ENCODE measurements at places on chromosomes 7 and 10. TPM values are rescaled to one million over a fixed set of nuclear protein-coding genes. Genes with fewer than 3 reads are reported as not detected.

DNA sequence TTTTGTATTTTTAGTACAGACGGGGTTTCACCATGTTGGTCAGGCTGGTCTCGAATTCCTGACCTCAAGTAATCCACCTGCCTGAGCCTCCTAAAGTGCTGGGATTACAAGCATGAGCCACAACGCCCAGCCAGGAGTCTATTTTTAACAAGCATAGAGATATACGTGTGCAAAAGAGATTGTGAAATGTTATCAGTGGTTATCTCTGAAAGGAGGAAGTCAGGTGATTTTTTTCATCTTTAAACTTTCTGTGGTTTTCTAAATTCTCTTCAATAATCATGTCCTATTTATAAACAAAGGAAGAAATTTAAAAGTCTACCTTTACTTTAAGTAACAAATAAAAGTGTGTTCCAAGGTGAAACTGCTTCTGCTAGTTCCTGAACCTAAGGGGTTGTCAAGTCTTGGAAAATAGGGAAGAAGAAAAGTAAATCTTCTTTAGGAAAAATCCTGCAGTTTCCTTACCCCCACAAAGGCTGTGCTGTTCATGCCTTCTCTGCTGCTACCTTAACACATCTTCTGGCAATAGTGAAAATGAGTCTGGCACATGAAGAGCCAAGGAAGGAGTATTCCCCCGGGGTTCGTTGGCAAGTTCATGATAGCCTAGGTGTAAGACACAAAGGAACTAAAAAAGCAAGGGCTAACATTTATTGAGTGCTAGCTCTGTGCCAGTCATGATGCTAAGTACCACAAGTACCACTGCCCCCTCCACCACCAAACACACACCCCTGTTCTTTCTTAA lies 51.1 kb downstream of the CYP26A1 start:
- H3K36me3 ChIP-seq, result peaks cover 6% of the 10 kb centered on the region
- H3K4me3 ChIP-seq, result no peak overlapping the region
- peaks cover 16% of the 10 kb centered on the region for H3K4me1 ChIP-seq
- peaks cover 2% of the 10 kb centered on the region for H3K27me3 ChIP-seq

The CROT gene
- 12.9 TPM for total RNA-seq

DNA sequence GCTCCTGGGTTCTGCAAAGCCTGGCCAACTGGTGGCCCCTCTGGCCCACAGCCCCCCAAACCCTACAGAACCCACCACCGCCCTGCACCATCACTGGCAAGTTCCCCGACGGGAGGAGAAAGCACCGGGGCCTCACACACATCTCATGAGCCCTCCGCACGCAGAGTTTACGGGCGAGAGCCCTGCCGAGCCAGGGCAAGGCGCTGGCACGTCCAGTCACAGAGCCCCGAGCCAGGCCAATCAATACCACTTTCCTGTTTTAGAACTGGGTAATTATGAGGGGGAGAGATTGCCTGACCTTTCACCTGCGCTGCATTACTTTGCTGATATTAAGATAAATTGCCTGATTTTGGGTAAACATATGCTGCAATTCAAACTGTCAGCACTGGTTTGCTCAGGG lies 113.3 kb downstream of the EBF3 start:
- DNase-seq, result no peak
- no peaks in the 10 kb centered on the region for H3K36me3 ChIP-seq
- H3K27ac ChIP-seq, result no peak overlapping the region

GRCh38 chr7:155974186-155974897 lies 162.1 kb upstream of the SHH start:
- peaks cover 9% of the 10 kb centered on the region for H3K27me3 ChIP-seq
- DNase-seq, result no peak
- no peak overlapping the region for H3K4me3 ChIP-seq
- H3K36me3 ChIP-seq, result no peaks in the 10 kb centered on the region
- peaks cover 6% of the 10 kb centered on the region for H3K4me1 ChIP-seq
- H3K27ac ChIP-seq, result no peak overlapping the region

DNA sequence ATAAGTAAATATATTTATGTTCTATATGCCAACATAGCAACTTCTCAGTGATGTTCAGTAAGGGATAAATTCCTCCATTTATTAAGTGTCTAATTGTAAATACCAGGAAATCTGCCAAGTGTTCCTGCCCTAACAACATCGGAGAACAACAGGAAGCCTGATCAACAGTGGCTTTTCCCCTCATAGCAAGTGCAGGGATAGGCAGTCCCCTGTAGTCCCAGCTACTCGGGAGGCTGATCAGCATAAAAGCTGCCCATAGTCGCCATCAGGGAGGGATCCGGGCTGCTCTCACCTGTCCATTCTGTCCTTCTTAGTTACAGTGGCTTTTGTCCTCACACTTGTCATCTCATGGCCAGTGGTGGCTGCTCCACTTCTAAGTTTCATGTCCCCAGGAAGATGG lies 141.3 kb downstream of the IDE start:
- H3K27ac ChIP-seq, result no peak overlapping the region
- no peaks in the 10 kb centered on the region for H3K27me3 ChIP-seq
- no peak for DNase-seq
- no peak overlapping the region for H3K4me3 ChIP-seq
- no peaks in the 10 kb centered on the region for H3K4me1 ChIP-seq

The CYP2E1 gene
- 0.48 TPM for total RNA-seq

DNA sequence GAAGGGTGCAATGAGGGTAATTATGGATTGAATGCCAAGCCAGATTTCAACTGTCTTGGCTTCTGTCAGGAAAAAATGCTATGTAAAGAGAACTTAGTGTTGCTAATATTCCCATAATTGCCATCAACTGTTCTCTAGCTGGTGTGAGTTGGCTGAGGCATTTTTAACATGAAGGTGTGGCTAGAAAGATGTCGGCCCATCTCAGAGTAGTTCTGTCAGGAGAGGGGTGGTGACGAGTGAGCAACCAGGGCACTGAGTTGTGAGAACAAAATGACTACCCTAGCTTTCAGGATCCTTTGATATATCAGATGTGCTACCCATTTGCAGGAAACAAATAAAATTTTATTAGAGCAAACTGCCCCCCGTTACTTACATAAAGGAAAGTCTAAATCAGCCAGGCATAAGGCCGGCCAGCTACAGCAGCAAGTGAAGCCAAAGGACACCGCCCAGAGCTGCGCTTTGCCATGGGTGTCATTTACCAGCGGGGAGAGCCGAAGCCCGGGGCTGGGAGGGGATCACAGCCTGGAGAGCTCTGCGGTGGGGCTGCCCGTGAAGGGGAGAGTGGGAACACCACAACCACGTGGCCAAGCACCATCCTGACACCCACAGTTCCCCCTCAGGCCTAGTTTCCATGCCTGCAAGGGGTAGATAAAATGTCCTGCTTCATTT lies 141.4 kb downstream of the ICA1 start:
- H3K27ac ChIP-seq, result no peak overlapping the region
- H3K4me1 ChIP-seq, result peaks cover 49% of the 10 kb centered on the region
- H3K27me3 ChIP-seq, result no peaks in the 10 kb centered on the region
- peaks cover 7% of the 10 kb centered on the region for H3K36me3 ChIP-seq
- H3K4me3 ChIP-seq, result no peak overlapping the region

DNA sequence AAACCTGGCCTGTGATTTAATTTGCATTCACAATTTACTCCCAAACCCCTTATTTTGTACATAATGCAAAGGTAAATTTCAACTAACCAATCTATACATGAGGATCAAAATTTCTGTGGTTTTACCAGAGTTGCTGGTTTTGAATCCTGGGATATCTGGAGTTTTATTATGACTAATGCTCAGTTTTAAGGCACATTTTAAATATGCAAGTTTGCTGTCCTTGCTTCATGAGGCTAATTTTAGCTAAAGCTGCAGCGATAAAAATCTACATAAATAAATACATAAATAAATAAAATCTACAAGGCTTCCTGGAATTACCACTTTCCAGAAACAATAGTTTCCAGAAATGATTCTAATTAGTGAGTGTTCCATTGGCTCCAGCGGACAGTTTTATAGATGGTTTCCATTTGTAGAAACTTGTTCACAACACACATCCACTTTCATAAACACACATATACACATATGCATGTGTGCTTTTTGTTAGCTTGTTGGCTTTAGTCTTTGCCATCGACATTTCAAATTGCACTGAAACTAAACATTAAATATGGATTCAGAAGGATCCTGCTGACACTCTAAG lies 339.5 kb upstream of the NRP1 start:
- H3K27ac ChIP-seq, result no peak overlapping the region
- H3K27me3 ChIP-seq, result no peaks in the 10 kb centered on the region
- no peaks in the 10 kb centered on the region for H3K4me1 ChIP-seq
- no peaks in the 10 kb centered on the region for H3K36me3 ChIP-seq
- DNase-seq, result no peak

GRCh38 chr10:43393606-43394360 lies 15.2 kb downstream of the HNRNPF start:
- H3K36me3 ChIP-seq, result peaks cover 85% of the 10 kb centered on the region
- H3K4me3 ChIP-seq, result peak overlapping the region; percentile 92

The TSPAN33 gene
- 2.8 TPM for total RNA-seq

GRCh38 chr10:117339979-117340378 lies 35.3 kb downstream of the PDZD8 start:
- peaks cover 24% of the 10 kb centered on the region for H3K4me1 ChIP-seq
- no peaks in the 10 kb centered on the region for H3K27me3 ChIP-seq
- peaks cover 30% of the 10 kb centered on the region for H3K36me3 ChIP-seq
- H3K4me3 ChIP-seq, result no peak overlapping the region
- no peak for DNase-seq

DNA sequence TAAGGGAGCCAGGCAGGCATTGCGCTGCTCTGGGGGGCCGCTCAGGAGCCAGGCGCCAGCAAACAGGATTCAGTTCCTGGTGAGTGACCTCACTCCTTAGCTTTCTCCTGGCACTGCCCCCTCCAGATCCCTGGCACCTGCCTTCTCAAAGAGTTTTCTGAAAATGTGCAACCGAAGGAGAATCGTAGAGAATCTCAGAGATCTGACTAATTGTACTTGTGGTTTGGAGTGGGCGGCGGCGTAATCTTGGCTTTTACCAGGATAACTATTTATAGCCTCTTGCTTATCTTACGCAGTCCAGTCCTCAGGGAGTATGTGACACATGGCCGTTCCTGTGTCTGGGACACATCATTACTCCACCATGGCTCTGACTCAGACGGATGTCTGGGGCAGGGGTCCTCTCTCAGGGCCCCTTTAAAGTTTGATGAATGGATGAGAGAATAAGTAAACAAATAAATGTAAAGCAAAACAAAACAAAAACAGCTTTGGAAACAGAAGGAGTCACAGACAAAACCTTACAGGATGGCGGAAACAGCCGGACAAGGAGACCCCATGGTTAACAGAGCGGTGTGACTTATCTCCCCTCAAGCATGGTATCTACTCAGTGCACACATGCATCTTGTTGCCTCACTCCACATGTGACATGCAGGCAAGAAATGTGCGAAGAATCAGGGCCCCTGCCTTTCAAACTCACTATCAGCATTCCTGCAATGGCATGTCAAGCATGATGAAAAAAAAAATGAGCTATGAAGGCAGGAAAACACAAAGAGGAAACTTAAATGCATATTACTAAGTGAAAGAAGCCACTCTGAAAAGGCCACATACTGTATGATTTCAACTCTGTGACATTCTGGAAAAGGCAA lies 99.7 kb downstream of the TNS3 start:
- no peaks in the 10 kb centered on the region for H3K36me3 ChIP-seq
- no peaks in the 10 kb centered on the region for H3K4me1 ChIP-seq
- H3K27me3 ChIP-seq, result no peaks in the 10 kb centered on the region
- DNase-seq, result no peak

- H3K4me3 ChIP-seq, result no peak overlapping the region
- DNase-seq, result no peak
- H3K27me3 ChIP-seq, result no peaks in the 10 kb centered on the region
Measured at GRCh38 chr10:131445623-131446022, 134.1 kb upstream of the TCERG1L start.

The GJD4 gene
- not detected for total RNA-seq

DNA sequence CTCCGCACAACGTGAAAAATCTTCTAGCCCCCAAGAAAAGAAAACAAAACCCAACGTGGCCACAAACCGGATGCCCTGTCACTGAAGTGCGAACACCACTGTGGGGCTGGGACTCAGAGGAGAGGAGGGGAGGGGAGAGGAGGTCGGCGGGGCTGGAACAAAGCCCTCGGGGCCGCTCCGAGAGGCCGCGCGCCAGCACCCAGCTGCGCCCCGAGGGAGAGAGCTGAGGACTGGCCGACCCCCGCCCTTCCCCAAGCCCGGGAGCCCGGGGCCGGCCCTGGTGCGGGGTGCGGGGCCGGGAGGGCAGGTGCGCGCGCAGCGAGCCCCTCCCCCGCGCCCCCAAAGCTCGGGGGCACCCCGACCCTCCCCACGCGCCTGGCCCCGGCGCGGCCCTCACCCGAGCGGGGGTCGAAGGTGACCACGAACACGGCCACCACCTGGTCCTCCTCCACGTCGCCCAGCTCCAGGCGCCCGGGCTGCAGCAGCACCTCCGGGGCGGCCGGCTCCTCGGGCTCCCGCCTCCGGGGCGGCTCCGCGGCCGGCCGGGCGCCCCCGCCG lies 398 bp downstream of the DENND11 start:
- H3K27me3 ChIP-seq, result peaks cover 7% of the 10 kb centered on the region
- peak overlapping the region; percentile 88 for H3K27ac ChIP-seq
- H3K4me1 ChIP-seq, result peaks cover 31% of the 10 kb centered on the region
- H3K36me3 ChIP-seq, result peaks cover 1% of the 10 kb centered on the region
- peak; percentile 83 for DNase-seq

The PAX4 gene
- not detected for total RNA-seq

The LIPJ gene
- not detected for total RNA-seq

The CFAP46 gene
- total RNA-seq, result not detected

The CCZ1 gene
- total RNA-seq, result 119 TPM

- H3K36me3 ChIP-seq, result no peaks in the 10 kb centered on the region
- no peak overlapping the region for H3K4me3 ChIP-seq
- peak; percentile 16 for DNase-seq
- H3K4me1 ChIP-seq, result peaks cover 6% of the 10 kb centered on the region
- H3K27ac ChIP-seq, result no peak overlapping the region
Measured at GRCh38 chr7:148264933-148265557, 325.5 kb upstream of the C7orf33 start.

GRCh38 chr10:71835671-71836595 lies 15.1 kb downstream of the PSAP start:
- no peak for DNase-seq
- H3K4me3 ChIP-seq, result no peak overlapping the region
- peaks cover 13% of the 10 kb centered on the region for H3K36me3 ChIP-seq
- H3K27me3 ChIP-seq, result no peaks in the 10 kb centered on the region
- H3K27ac ChIP-seq, result no peak overlapping the region
- peaks cover 47% of the 10 kb centered on the region for H3K4me1 ChIP-seq

The GLI3 gene
- total RNA-seq, result 0.12 TPM

The LRIT1 gene
- not detected for total RNA-seq

- no peak for DNase-seq
- H3K36me3 ChIP-seq, result peaks cover 32% of the 10 kb centered on the region
- H3K4me1 ChIP-seq, result no peaks in the 10 kb centered on the region
- no peaks in the 10 kb centered on the region for H3K27me3 ChIP-seq
- no peak overlapping the region for H3K27ac ChIP-seq
Measured at GRCh38 chr10:50480054-50481007, 143.4 kb downstream of the SGMS1 start.

The PCBD1 gene
- 21.4 TPM for total RNA-seq

The CPXM2 gene
- not detected for total RNA-seq
